ENCODE measurements at places on chromosomes 2 and 18.

- DNase-seq: no peak
Measured at GRCh38 chr18:3323900-3324299, 62.0 kb downstream of the MYL12B start.

- DNase-seq: no peak
Measured at GRCh38 chr18:37684590-37684989, 119.0 kb upstream of the CELF4 start.

GRCh38 chr18:79974025-79974654 lies 9.7 kb downstream of the HSBP1L1 start:
- no peak for DNase-seq

DNA sequence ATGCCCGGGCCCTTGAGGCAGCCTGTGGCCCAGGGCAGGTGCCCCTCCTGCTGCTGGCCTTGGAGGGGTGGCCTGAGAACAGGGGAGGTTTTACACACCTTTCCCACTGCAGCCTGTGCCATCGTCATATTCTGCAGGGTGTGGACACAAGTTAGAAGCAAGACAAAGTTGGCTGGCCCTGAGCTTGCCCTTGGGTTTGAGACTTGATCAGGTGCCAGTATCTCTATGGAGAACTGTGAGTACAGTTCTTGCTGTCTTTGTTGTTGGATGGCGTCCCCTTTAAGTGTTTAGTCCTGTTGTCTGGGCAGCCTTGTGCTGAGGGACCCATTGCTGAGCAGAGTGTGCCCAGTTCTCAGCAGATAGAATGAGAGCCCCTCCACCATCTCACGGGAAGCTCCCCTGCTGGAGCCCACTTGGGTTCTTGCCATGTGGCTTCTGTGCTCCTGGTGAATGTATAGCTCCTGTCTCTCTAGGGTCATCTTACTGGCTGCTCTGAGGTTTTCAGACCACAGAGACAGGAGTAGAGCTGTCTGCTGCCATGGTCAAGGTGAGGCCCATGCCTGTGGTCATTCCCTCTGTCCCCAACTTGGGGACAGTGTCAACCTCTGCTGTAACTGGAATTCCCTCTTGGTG lies 115.9 kb downstream of the SH3RF3 start:
- no peak for DNase-seq

GRCh38 chr2:16135196-16135912 lies 195.0 kb downstream of the MYCN start:
- no peak for DNase-seq

- DNase-seq: no peak
Measured at GRCh38 chr18:50654658-50655550, 95.0 kb downstream of the MAPK4 start.

GRCh38 chr2:205858881-205859441 lies 176.7 kb downstream of the NRP2 start:
- no peak for DNase-seq

- no peak for DNase-seq
Measured at GRCh38 chr2:44075541-44075940, 79.8 kb upstream of the LRPPRC start.

DNA sequence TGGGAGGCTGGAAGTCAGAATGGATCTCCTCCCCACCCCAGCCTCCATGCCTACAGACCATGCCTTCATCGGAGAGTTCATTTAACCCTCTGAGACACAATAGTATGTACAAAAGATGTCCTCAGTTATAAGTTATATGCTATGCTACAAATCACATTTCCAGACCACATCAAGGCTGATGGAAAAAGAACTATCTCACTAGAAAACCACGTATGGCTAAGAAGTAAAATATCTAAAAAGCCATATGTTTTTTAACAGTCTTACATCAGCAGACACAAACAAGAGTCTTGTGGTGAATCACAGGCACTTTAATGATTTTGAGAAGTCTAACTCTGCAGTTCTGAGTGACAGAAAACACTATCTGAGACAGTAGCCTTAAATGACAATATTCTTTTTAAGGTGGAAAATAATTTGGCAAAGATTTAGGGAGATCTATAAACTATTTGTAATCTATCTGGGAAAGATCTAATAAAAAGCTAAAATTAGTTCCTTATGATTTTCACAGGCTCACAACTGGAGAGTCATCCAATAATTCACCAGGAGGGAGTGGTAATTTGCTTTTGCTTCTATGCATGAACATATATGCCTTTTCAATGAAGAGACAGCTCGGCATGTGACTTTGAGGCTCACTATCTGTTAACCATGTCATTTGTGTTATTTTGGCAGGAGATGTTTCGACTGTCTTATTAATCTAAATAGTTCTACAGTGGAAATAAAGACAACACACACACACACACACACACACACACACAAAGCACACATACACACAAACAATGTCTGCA lies 197.5 kb downstream of the IRS1 start:
- no peak for DNase-seq

DNA sequence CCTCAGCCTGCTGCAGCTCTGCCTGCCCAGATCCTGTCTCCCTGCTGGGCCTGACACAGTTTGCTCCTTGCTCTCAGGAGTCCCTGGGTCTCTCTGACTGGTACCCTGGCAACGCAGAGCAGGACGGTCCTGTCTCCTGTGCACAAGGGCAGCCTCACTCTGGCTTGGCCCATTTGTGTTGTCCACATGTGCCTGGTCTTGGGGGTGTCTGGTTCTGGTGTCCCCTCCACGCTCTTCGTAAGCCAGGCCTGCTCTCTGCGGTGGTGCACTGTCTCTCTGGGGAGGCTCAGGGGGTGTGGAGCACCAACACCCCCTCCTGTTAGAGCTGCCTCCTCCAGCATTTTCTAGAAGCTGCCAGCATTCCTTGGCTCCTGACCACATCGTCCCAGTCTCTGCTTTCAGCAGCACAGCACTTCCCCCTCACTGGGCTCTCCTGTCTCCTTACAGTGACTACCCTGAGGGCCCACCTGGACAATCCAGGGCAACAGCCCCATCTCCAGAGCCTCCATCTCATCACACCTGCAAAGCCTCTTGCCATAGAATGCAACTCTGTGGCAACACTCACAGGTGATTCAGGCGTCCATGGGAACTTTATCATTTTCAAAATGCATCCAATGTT lies 235.6 kb upstream of the HS6ST1 start:
- DNase-seq: no peak

DNA sequence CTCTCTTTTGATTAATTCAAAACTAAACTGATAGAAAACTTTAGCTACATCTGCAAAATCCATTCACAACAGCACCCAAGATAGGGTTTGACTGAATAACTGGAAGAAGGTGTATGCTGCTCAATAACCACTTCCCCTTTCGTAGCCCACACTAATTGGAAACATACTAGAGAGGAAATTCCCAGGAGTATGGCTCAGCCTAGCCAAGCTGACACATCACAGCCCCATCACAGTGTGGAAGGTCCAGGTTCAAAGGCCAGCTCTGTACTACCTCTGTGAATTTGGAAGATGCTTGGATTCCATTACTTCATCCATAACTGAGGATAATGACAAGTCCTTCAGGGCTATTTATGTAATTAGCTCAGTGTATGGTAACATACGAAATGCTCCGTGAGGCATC lies 185.4 kb downstream of the FBXO15 start:
- DNase-seq: no peak

DNA sequence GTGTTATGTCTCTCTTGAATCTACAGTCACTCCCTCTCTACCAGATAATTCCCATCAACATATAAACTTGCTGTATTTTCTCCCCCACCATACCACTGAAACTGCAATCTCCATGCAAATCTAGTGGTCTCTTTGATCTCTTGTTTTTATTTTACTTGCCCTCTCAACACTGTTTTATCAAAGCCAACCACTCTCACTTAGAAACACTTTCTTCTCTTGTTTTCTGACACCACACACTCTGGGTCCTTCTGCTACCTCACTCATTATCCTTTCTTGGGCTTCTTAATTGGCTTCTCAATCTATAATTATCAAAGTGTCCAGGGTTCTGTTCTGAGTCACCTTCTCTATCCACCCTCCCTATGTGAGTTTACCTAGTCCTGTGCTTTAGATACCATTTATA lies 2.0 kb upstream of the MCFD2 start:
- no peak for DNase-seq

- DNase-seq: no peak
Measured at GRCh38 chr2:200466425-200467418, 43.1 kb downstream of the KCTD18 start.

DNA sequence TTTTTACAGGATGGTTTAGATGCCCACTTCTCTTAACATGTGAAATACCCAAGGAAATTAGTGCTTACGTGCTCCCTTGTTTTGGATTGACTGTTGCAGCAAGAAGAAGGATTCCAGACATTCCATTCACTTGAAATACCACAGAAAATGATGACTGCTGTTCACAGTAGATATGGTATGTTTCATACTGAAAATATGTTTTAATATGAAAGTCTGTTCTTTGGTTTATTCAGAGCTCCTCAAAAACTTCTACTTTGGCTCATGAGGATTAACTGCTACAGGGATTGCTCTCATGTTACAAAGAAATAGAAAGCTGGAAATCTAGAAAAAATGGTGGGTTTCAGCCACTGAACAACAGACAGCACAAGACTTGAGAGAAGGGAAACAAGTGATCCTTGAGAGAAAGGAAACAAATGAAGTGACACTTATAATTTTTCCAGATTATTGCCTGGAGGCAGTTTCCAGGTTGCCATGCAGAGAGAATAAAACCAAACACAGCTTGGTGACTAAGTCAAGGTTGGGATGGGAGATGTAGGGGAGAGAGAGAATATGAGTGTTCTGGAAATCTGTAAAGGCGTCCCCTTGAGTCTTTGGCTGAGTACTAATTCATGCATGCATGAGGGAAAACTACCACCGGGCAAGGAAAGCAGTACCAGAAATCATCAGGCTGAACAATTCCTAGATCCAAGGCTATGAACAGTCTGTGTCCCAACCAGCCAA lies 348.1 kb downstream of the CLIP4 start:
- DNase-seq: no peak

DNA sequence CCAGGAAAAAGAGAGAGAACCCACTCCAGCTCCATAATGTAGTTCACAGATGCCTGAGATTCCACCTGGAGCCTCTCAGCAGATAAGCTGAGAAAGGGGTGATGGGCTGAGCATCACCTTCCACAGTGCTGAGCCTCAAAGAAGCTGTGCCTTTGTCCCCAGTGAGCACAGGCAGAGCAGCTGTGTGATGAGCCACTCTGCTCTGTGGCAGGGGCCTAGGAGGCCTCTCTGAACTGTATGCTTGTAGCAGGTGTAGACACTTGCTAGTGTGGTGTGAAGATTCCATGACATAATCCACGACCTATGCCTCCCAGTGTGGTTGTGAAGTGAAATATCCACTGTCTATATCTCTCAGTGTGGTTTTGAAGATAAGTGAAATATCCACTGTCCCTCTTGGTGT lies 70.4 kb upstream of the MGAT4A start:
- DNase-seq: no peak

DNA sequence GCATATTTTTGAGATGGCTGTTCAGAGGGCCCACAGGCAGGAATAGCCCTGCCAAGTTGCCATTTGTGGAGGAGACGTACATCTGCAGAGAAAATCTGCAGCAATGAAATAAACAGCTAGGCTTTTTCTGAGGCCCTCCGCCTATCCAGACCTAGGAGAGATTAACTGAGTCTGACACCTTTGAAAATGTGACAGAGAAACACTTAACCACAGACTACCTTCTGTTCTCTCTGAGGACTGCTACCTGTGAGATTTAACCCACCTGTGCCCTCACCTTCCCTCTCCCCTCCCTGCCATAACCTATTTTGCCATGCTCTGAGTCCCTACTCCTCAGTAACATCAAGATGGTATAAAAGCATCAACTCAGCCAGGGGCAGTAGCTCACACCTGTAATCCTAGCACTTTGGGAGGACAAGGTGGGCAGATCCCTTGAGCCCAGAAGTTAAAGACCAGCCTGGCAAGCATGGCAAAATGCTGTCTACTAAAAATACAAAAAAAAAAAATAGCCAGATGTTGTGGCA lies 160.3 kb downstream of the TGIF1 start:
- no peak for DNase-seq

GRCh38 chr2:68689553-68690537 lies 44.8 kb upstream of the ARHGAP25 start:
- no peak for DNase-seq

DNA sequence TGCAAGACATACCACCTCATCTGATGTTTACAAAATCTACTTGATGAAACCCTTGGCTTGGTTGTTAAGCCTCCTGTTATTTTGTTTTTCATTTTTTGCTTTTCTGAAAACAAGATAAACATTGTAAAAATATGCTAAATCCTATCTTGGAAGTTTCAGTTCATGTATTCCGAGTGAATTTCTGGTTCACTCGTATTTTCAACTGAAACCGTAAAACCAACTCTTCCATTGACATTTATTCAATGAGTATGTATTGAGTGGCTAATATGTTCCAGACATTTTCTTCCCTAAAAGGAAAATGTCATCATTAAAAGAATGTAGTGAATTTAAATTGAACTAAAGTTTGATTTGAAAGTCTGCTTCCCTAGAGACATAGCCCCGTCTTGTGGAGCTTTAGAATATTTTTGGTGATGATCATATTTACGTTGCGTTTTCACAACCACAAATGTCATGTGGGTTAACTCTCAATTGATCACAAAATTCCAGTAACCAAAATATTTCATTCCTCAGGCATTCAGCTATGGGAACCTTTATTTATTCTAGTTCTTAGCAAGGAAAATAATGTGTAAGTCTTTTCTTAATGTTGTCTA lies 204.2 kb downstream of the MBD2 start:
- no peak for DNase-seq

DNA sequence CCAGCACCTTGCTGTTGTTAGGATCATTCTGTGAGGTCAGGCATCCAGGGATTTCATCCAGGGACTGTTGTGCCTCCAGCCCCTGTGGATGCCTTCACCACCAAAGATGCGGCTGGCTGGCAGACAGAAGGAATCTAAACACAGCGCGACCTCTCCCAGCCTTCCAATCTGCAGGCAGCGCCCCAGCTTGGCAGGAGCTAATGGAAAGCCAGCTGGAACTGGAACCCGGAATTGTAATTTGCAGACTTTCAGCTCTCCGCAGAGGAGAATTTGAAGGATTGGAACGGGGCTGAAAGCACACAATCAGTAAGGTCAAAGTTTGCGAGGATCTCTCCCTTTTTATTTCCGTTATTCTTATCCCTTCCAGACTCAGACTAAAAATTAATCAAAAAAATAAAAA lies 127.8 kb downstream of the TRIB2 start:
- DNase-seq: no peak

DNA sequence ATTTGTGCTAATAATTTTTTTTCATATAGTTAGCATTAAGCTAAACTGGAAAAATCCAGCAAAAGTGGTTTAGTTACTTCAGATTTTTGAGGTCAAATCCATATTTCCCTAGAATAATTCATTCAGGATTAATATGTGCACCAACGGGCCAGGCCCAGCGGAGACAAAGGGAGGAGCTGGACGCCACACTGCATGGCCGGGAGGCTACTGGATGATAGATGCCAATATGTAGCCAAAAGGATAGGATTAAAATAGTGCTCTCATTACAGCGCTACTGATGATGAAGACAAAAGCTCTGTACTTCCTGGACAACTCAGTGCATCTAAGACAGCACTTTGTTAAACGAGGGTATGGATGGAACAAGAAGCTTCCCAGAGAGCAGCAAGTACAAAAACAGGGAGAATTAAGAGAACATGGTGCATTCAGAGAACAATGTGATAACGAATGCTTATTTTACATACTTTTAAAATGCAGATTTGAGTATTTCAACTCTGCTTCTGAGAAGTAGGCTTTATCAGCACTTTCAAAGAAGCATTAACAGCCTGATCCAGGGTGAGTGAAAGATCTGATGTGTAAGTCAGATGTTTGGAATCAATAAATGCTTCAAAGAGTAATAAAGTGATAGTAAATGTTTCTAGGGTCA lies 39.8 kb downstream of the PPP4R1 start:
- no peak for DNase-seq
